ENCODE measurements at places on chromosomes 2 and 18.

DNA sequence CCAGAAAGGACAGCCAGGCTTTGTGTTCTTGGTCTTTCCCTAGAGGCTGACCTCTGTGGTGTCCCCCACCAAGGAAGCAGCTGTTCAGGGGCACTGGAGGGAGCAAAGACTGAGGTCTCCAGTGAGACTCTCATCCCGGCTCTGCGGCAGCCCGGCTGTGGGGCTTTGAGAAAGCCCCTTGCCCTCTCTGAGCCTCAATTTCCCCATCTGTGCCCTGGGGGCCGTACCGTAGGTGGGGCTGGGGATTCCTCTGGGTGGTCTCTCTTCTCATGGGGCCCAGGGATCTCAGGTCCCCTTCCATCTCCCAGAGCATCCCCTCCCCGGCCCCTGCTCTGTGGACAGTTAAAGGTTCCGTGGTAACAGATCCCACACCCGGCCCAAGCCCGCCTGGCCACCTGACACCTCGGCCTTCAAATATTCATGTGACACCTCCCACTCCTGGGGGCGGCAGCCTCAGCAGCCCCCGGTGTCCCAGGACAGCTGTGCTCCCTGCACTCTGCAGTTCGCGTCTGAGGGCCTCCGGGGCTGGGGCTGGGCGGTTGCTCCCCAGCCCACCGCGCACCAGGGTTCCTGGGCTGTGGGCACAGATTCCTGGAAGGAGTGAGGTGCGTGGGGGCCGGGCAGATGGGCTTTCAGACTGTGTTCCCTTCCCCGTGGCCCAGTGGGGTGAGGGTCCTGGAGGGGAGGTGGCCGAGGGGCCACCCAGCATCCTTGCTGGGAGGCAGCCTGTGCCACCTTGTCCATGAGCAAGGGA lies 15.1 kb upstream of the KLHL30 start:
- no peak for DNase-seq

- DNase-seq, result no peak
These were observed 179.1 kb downstream of the HAUS1 start for GRCh38 chr18:46283268-46283667.

- DNase-seq, result no peak
These were observed 1.4 kb upstream of the SF3B6 start for GRCh38 chr2:24077535-24077877.

GRCh38 chr18:48442761-48443160 lies 33.6 kb upstream of the ZBTB7C start:
- DNase-seq, result no peak

GRCh38 chr2:162256591-162256991 lies 13.3 kb upstream of the FAP start:
- no peak for DNase-seq

DNA sequence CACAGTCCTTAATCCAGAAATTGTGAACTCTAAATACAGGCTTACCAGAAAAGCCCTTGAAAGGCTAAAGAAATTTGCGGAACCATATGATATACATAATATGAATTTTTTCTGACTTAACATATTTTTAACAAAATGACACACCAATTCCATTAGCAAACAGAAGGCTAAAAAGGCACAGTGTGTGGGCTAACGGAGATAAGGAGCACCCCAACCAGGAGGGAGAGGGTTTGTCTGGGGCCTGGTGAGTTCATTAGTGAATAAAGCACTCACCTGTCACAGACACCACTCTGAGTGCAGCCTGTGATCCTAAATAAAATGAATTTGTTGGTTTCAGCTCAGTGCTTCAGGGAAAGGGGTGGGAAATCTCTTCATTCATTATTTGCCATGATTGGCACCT lies 2.7 kb upstream of the FECH start:
- DNase-seq, result no peak

- no peak for DNase-seq
These were observed 73.8 kb downstream of the HDAC4 start for GRCh38 chr2:239326831-239327535.

Data from hippocampal formation (tissue), 2 donors.